ENCODE measurements at places on chromosomes 11 and 22.

DNA sequence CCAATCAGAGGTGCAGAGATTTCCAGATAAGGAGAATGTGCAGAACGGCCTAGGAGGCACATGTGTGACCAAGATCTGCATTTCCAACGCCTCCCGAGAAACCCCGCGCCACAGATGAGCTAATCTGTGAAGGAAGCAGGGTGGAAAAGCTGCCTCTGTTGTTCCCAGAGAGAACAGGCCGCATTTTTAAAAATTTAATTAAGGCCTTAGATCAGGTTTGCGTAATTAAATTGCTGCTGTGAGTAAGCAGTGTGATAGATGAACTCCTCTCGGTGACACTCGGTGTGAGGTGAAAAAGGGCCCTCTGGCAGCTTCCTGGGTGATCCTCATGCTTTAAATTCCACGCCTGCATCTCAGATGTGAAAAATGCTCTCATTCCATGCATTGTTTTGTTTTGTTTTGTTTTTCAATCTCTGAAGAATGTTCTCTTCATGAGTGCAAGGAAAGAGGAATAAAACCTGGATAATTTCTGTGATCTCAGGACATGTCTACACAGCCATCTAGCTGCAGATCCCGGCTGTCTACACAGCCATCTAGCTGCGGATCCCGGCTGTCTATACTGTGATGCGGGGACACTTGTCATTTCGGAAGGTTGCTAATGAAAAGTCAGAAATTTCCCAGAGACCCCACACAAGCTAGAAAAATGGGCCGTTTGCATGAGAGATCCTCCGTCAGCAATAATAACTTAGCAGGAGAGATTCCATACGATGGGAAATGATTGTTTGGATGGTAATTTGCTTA is 1398.9 kb downstream of the BRD1 start:
- no peak for DNase-seq

- DNase-seq = no peak
Observed at GRCh38 chr11:15764326-15764725, 592.0 kb downstream of the SOX6 start.

DNA sequence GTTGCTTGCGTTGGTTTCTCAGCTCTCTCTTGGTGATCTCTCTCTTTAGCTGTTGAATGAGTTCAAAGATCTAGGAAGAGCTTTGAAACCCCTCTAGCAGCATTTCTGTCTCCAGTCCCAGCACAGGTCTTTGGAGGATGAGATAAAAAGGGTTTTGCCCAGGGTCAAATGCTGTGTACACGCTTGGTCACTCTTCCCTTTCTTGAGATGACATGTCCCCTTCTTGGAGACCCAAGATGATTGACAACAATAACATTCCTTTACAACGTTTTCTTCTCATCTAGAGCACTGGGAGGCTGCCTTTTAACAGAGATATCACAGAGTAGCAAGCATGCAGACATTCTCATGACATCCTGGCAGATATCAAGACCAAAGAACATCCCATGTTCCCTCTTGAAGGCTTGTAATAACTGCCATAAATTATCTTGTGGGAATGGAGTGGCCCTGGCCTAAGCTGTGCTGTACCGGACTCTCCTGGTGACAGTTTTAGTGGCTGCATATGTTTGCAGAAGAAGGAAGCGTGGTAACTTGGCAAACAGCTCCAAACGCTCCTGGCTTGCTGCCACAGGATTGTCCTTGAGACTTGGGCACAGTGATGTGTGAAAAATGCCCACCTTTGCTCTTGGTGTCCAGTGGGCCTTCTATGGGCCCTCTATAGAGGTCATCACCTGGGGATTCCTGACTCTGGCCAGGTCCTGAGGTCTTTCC is 107.8 kb downstream of the PTPRJ start:
- no peak for DNase-seq

DNA sequence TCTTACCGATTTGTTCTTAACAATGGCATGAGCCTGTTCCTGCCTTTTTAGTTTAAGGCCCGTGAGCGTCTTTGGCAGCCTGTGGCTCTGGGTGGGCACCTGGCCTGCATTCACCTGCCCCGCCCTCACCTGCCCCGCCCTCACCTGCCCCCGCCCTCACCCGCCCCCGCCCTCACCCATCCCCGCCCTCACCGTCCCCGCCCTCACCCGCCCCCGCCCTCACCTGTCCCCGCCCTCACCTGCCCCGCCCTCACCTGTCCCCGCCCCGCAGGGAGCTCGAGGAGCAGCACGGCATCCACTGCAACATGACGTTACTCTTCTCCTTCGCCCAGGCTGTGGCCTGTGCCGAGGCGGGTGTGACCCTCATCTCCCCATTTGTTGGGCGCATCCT is 14.2 kb downstream of the GATD1 start:
- no peak for DNase-seq

GRCh38 chr22:38230108-38230825 is 28.5 kb downstream of the MAFF start:
- DNase-seq = no peak

- no peak for DNase-seq
Observed at GRCh38 chr11:83007909-83008580, 63.7 kb downstream of the RAB30 start.

DNA sequence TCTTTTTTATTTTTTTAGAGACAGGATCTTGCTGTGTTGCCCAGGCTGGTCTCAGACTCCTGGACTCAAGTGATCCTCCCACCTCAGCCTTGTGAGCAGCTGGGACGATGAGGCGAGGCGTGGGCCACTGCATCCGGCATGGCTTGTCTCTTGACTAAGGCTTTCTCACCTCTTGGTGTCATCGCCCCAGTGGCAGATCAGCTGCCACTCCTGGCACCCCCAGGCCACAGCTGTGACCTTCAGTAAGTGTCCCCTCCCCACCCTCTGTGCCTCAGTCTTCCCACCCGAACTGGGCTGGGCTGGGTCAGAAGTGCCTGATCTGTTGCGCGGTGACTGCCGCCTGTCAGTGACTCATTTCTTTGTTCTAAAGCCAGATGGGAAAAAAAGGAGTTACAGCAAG is 3.6 kb downstream of the SYNGR1 start:
- DNase-seq = no peak

- no peak for DNase-seq
Observed at GRCh38 chr11:61347916-61348461, 13.7 kb downstream of the CYB561A3 start.
